ENCODE measurements at places on chromosomes 5 and 9. TPM values are rescaled to one million over a fixed set of nuclear protein-coding genes. Genes with fewer than 3 reads are reported as not detected.

DNA sequence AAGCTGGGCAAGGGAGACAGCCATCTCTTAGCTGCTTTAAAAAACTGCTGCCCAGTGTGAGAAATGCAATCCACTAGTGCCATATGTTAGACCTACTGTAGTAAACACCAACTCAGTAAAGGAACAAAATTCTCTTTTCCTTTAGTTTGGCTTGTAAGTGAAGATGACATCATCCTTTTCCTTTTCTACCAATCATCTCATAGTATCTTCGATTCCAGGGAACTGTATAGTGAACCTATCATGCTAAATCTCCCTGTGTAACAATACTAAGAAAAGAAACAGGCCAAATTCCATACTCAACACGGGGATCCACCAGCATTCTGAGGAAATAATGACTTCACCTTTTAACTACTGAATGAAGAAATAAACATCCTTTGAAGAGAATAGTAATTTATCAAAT, 100.1 kb downstream of the RAPGEF6 start:
- DNase-seq, result no peak

DNA sequence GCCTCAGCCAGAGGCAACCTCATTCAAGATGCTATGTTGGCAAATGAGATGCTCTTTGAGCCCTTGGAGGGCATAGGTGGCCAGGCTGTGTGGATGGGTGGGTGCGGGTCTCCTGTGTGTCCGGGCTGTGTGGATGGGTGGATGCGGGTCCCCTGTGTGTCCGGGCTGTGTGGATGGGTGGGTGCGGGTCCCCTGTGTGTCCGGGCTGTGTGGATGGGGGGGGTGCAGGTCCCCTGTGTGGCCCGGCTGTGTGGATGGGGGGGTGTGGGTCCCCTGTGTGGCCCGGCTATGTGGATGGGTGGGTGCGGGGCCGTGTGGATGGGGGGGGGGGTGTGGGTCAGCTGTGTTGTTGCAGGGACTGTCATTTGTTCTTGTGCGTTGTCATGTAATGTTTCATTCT, 136.6 kb upstream of the COL5A1 start:
- no peak for DNase-seq

- DNase-seq, result peak; percentile 23
Measured at GRCh38 chr9:2228132-2228531, 213.0 kb downstream of the SMARCA2 start.

DNA sequence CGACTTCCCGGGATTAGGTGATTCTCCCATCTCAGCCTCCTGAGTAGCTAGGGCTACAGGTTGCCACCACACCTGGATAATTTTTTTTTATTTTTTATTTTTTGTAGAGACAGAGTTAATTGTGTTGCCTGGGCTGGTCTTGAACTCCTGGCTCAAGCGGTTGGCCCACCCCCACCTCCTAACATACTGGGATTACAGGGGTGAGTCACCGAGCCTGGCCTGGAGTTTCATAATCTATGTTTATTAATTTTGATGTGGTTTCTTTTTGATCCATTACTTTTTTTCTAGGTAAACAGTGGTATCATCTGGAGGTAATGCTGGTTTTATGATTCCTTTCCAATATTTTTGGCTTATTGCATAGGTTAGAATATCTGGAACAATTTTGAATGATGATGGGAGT, 54.2 kb downstream of the KIAA1958 start:
- no peak for DNase-seq

CAMK4 gene
- total RNA-seq, result 19.4 TPM

FAM163B gene
- total RNA-seq, result not detected

BAAT gene
- total RNA-seq, result 18.6 TPM

SLC12A2 gene
- 576 TPM for total RNA-seq

GRCh38 chr9:127917603-127918002, 762 bp upstream of the ST6GALNAC4 start:
- DNase-seq, result no peak

GRCh38 chr5:131825404-131826013, 28.7 kb upstream of the FNIP1 start:
- no peak for DNase-seq

- DNase-seq, result peak; percentile 67
Measured at GRCh38 chr5:178069909-178070308, 43.4 kb upstream of the N4BP3 start.

PCDH1 gene
- total RNA-seq, result 146 TPM

SAXO1 gene
- not detected for total RNA-seq
